ENCODE measurements at places on chromosomes 2 and 18.

DNA sequence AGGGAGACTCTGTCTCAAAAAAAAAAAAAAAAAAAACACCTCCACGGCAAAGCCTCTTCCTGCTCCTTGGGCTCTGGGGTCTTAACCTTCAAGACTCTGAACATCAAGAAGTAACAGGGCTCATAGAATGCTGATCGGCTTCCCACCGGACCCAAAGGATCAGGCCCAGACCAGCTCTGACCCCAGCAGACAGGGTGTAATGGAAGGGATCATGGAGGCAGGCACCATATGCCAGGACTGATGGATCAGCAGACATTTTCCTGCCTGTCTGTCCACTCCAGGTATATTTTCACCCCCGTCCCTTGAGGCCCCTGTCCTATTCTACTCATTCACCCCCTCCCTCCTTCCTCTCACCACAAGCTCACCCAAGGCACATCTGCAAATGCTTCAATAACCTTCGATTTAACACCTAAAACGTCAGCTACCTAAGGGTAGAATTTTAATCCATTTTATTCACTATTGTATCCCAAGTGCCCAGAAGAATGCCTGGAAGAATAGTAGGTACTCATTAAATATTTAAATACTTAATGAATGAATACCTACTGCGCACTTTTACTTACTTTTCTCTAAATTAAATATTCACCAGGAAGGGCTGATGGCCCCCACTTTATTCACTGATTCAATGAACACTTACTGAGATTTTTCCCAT, 4.6 kb upstream of the SPEG start:
- no peak for DNase-seq

- no peak for DNase-seq
Measured at GRCh38 chr2:149613704-149614103, 26.1 kb upstream of the MMADHC start.

- DNase-seq, result peak; percentile 21
Measured at GRCh38 chr18:49898421-49898820, 85.1 kb upstream of the ACAA2 start.

DNA sequence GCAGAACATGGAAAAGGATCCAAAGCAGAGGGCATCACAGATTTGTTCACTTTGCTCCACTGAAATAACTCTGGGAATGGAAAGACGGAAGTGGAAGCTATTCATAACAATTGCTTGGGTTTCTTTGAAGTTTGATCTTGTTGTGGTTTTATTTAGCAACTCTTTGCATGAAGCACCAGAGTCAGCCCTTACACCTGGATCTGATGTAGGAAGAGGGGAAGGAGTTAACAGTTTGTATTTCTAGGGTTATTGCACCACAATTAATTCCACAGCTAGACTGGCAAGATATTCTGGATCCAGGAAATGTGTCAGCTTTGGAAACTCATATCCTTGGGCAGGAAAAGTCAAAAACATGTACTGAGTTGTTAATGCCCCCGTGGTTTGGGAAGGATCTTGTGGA, 1143.4 kb downstream of the CNTNAP5 start:
- no peak for DNase-seq

DNA sequence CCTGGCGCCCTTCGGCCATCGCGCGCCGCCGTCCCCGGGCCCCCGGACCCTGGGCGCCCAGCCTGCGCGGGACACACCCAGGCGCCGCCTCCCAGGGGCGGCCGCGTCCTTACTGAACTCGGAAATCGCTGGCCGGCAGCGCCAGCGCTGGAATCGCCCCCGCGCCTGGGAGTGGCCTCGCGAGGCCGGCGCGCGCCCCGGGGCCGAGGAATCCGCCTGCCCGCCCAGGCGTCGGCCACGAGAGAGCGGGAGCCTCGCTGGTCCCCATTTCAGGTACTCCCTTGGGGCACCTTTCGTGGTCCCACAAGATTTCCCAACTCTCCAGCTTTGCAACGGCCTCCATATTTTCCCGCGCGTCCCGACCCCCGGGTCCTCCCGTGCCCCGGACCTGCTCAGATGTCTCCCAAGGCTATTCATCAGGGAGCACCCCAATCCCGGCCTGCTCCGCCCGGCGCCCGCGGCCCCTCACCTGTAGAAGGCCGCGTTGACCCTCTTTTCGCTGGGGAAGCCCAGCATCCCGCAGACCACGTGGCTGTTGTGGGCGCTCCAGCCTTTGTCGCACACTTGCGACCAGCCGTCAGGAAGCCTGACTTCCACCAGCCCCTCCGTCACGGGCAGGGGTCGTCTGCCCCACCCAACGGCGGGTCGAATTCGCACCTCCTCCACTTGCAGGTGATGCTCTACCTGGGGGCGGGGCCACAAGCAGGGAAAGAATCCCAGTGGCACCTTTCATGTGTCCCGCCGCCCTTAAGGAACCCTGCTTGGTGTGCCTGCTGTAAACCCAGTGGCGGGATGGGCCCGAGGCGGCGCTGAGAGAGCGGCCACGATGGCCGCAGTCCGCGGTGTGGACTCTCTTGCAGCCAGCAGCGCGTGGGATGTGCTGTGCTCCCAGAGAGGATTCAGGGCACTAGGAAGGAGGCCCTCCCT, 4.6 kb downstream of the LOXL3 start:
- no peak for DNase-seq

DNA sequence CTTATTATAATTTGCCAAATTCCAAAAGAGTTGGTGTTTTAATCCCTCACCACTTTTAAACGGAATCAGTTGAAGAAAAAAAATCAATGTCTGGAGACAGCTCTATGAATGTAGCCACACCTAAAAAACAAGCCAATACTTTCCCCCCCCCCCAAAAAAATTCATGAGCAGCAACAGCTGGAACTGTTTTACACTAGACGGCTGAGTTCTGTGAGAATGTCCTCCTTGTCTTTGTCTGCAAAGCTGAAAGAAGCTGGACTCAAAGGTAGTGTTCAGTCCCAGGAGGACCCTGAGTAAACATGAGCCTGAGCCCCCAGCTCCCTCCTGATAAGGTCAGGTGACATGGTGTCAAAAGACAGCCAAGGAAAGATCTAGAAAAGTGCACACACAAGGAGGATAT, 68.2 kb downstream of the ZNF521 start:
- no peak for DNase-seq

DNA sequence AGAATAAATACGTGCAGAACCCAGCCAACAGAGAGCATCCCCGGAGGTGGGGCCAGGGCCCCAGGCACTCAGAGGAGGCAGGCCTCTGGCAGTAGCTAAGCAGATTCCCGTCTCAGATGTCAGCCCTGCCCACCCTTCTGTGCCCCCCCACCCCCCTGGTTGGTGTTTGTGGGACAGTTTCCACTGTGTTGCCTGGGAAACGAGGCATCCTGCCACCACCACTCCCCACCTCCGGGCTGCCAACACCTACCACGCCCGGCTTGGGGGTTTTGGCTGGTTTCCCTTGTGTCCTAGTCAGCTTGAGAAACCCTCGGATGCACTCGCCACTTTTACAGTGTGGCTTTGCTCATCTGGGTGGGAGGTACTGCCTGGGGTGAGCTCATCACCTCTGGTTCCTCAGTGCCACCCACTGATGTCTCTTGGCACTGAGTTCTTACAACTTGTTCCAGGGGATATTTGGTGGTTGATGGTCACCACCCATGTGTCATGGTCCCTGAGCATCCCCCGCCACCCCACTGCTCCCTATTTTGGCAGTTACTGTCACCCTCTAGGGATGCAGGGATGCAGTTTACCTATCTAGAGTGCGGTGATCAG, 72.4 kb upstream of the YWHAQ start:
- DNase-seq, result peak; percentile 61

- DNase-seq, result no peak
Measured at GRCh38 chr2:42547014-42547413, 21.4 kb upstream of the MTA3 start.

DNA sequence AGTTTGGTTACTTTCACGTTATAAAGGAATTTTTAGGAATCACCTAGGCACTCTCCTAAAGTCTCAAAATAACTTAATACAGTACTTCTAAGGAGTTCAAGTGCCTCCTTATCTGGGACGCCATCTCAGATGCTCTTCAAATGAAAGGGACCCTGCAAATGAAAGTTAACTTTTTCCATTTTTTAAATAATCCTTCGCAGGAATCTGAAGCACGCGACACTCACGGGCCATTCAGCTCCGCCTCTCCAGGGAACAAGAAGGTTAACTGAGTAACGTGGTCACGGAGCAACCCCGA, 537 bp upstream of the ZC3H15 start:
- no peak for DNase-seq

GRCh38 chr2:215833531-215834162, 179.7 kb downstream of the MREG start:
- DNase-seq, result no peak

DNA sequence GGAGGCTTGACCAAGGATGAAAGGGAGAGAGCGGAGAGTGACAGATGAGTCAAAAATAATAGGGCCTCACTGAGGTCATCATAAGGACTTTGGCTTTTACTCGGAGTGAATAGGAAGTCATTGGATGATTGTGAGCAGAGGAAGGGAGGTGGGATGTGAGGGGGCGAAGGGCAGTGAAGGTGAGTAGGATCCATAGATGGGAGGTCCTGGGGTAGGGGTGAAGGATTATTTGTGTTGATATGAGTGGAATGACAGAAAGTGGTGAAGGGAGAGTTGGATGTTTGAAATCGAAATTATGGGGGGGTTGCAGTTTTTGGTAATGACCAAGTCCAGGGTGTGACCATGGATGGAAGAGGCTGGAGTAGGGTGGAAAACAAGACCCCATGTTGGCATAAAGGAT, 14.0 kb downstream of the PNO1 start:
- no peak for DNase-seq

DNA sequence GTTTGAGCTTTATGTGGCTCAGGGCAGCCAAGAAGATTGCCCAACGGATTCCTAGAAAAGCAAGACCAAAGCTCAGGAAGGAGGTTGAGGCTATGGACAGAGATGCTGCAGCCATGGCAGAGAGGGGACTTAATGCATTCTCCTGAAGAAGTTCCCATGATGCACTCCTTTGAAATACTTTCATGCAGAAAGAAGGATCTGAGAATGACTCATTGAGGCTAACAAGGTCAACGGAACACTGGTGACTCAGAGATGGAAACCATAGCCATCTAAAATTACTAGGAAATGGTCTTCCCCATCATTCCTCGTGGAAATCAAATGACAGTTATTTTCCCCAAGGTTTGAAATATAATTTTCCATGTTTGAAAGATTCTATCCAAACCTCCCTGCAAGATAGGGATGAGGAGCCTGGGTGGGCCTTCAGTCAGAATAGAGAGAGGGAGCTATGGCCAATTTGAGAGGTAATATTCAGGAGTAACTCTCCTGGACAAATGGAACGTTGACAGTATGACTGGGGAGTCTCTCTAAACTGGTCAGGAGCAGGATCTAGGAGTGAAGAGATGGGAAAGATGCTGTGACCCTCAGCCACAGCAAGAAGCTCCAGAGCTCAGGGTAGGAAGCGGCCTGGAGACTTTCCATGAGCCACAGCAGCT, 63.0 kb downstream of the REEP1 start:
- no peak for DNase-seq

GRCh38 chr2:219123356-219124135, 37.1 kb downstream of the NHEJ1 start:
- no peak for DNase-seq

DNA sequence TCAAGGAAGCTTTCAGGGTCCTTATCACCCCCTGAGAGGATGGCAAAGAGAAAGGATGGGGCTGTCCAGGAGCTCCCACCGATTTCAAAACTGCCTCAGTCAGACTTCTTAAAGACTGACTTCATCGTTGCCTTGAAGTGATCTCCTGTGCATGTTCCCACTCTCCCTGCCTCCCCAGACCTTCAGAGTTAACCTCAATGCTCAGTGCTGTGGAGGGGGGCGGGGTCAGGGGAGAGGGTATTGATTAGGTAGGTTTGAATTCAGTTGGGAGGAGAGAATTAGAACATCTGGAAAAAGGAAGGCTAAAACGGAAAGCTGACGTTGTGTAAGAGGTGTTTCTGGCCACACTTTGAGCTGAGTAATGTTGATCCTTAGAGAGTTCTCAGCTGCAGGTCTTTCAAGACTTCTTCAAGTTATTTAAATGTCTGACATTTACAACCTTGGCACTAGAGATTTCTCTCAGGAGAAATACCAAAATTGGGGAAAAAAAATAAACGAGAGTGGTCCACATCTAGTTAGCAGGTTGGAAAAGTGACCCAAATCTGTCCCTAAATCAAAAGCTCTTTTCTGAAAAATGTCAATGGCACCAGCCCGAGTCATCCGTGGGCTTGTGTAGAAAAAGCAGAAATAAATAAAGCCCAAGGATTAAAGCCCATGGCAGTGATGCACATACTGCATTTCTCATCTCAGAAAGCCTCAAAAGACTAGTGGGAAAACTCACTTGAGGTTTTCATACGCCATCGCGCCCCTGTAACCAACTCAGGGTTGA, 134.7 kb upstream of the EPAS1 start:
- no peak for DNase-seq
